ENCODE measurements at places on chromosomes 2 and 18.

- no peak for DNase-seq
Measured at GRCh38 chr2:96546321-96546720, 9.8 kb downstream of the ARID5A start.

DNA sequence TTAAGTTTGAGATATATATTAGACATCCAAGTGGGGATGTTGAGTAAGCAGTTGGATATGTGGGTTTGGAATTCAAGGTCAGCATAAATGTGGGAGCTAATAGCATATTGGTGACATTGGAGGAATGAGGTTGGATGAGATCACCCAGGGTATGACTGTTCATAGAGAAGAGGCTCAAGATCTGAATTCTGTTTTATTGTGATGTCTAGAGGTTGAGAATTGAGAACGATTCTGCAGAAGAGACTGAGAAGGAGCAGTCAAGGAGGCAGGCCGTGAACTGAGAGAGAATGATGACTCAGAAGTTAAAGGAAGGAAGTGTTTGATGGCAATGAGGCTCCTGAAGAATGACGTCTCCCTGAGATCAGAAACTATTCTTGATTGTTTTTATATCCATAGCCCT is 5.9 kb downstream of the SERPINB11 start:
- no peak for DNase-seq

GRCh38 chr2:180955101-180955500 is 25.3 kb upstream of the UBE2E3 start:
- no peak for DNase-seq

GRCh38 chr2:233084488-233084887 is 24.3 kb downstream of the INPP5D start:
- DNase-seq: no peak

DNA sequence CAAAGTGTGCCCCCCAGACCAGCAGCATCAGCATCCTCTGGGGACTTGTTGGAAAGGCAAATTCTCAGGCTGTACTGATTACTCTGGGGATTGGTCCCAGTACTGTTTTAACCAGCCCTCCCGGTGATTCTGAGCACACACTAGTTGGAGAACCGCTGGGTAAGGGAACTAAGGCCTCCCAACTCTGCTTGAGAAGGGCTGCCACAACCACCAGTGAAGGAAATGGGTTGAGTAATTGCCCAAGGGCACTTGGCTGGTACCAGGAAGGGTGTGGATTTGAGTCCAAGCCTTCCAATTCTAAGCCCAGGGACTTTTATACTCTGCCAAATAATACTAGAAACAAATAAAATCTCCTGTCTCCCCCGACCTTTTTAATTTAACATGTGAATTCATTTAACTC is 219.9 kb downstream of the SETBP1 start:
- no peak for DNase-seq

GRCh38 chr2:221377066-221377465 is 195.0 kb downstream of the EPHA4 start:
- DNase-seq: no peak

DNA sequence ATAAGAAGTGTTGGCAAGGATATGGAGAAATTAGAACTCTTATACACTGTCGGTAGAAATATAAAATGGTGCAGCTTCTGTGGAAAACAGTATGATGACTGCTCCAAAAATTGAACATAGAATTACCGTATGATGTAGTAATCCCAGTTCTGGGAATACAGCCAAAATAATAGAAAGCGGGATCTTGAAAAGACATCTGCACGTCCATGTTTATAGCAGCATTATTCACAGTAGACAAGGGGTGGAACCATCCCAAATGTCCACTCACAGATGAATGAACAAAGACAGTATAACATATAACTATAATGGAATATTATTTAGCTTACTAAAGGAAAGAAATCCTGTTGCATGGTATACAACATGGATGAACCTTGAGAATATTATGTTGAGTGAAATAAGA is 257.7 kb downstream of the TDRD15 start:
- DNase-seq: no peak

DNA sequence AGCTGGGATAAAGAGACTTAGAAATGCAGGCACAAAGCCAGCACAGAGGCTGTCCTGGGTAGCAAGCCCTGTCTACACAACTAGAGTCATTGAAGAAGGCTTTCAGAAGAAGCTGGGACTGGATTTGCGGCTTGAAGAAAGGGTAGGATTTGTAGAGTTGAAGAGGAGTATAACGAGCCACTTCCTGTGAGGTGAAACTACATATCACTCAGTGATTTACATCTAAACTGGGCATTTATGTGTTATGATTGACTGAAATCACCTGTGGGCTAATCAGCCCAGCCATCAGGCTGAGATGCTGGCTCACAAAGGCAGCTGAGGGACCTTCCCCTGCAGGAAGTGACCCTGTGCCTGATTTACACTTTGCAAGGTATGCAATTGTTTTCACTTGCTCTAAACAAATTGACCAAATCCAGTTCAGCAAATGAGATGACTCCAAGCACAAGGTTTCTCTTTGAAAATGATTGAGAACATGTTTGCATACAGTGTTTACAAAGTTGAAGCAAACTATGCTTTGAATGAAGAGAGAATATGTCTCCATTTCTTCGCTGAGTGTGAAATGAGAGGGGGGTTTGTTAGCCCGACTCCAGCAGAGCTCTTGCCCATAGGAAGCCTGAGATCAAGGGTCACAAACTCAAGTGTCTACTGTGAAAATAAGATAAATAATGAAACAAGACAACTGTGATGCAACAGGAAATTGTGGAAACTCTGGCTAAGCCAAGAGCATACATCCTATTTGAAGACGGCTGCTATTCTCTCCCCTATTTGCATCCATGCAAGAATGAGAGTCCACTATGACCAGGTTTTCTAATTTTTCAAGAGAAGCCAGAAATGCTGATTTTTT is 69.3 kb upstream of the HK2 start:
- no peak for DNase-seq

- no peak for DNase-seq
Measured at GRCh38 chr18:26803643-26804042, 61.9 kb downstream of the AQP4 start.

- peak; percentile 41 for DNase-seq
Measured at GRCh38 chr2:230824406-230824978, 40.2 kb upstream of the ITM2C start.

GRCh38 chr2:38406597-38407110 is 29.6 kb upstream of the ATL2 start:
- no peak for DNase-seq

- no peak for DNase-seq
Measured at GRCh38 chr18:57431002-57431382, 4.2 kb upstream of the ONECUT2 start.

DNA sequence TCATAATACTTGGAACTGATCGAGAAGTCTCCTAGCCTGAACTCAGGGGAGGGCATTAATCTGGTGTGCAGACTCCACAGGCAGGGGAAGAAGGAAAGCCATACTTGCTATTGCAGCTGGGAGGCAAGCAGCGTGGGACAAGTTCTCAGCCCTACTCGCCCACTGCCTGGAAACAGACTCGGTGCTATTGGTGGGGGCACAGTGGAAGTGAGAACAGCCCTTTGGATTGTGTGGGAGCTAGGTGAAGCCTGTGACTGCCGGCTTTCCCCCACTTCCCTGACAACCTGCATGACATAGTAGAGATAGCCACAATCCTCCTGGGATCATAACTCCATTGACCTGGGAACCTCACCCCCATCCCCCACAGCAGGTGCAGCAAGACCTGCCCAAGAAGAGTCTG is 301.3 kb downstream of the RIT2 start:
- DNase-seq: no peak

- DNase-seq: no peak
Measured at GRCh38 chr18:76967721-76968472, 145.5 kb downstream of the ZNF236 start.

GRCh38 chr2:43361286-43361685 is 134.9 kb upstream of the ZFP36L2 start:
- no peak for DNase-seq

DNA sequence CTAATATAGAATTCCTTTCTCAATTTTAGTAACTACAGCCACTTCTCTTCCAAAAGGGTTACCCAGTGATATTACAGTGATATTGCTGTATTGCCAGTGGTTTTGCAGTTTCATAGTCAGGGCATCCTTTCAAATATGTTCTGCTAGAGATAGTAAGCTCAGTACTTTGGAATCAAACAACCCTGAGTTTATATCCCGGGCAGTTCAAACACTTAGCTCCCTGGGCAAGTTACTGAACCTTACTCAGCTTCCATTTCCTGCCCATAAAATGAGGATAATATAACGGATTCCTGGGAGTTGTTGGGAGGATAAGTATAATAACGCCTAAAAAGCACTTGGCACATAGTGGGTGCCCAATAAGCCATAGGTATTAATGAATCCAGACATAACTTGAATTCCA is 212.6 kb upstream of the PARD3B start:
- DNase-seq: no peak

GRCh38 chr2:190354003-190354690 is 10.8 kb downstream of the INPP1 start:
- DNase-seq: no peak

DNA sequence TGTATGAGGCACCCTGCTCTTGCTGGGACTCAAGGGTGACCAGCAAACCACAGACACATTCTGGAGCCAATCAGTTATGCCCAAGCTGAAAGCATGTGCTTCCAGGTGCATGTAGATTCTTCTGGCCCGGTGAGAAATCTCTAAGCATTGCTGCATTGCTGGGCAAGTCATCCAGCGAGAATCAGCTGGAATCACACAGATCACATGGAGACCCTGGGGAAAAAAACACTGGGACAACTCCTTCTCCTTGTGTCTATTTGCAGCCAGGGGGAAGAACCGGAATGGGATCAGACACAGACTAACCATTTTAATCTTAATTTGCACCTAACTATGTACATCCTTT is 119.7 kb upstream of the KLF7 start:
- no peak for DNase-seq

GRCh38 chr18:2135309-2135708 is 436.0 kb downstream of the METTL4 start:
- no peak for DNase-seq

DNA sequence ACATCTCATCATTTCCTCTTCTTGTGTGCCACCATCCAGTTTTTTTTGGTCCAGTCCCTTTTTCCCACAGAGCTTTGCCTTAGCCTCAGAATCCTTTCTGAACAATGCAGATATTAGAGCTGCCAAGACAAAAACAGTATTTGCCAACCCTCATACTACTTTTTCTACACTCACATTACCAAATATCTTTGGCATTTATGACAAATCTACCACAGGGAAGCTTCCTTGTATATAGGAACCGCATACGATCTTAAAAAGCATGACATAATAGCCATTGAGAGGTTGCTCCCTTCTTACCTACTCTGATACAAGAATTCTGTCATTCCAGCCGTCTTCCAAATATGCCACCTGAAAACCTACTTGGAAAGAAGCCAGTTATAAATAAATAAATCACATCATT is 9.4 kb downstream of the ZNF24 start:
- no peak for DNase-seq

GRCh38 chr18:21179590-21180220 is 62.3 kb upstream of the GREB1L start:
- no peak for DNase-seq

DNA sequence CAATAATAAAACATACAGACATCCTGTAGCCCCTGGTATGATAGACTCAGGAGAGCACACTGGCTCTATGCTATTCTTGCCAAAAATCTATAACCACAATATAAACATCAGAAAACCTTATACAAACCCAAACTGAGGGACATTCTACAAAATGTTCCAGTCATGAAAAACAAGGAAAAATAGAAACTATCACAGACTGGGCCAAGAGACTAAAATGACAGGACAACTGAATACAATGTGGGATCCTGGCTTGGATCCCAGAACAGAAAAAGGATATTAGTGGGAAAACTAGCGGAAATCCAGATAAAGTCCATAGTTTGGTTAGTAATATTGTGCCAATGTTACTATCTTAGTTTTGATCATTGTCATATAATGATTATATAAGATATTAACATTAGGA is 29.6 kb upstream of the EPAS1 start:
- no peak for DNase-seq

- no peak for DNase-seq
Measured at GRCh38 chr2:222320436-222321395, 21.9 kb upstream of the PAX3 start.

DNA sequence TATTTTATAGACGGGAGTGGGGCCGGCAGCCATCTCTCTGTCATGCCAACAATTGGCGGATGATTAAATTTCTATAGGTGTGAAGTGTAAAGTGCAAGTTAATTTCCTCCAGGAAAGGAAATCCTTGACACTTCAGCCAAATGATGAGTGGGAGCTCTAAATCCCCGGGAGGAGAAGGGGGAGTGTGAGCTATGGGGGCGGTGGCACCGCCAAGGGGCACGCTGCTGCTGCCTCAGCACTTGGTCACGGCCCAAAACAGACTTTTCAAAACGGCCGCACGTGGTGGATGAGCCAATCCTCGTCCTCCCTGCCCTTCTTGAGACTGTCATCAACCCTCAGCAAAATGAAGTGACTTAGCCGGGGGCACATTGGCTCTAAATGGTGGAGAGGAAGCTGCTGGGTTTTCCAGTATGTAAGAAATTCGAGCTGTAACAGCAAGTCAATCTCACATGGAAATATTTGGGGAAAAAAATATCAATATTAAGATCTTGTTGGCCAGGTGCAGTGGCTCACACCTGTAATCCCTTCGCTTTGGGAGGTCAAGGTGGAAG is 200.8 kb downstream of the TFCP2L1 start:
- no peak for DNase-seq

GRCh38 chr18:58188996-58189395 is 145.0 kb downstream of the NEDD4L start:
- DNase-seq: no peak

- no peak for DNase-seq
Measured at GRCh38 chr2:1648241-1649102, 95.8 kb downstream of the PXDN start.

DNA sequence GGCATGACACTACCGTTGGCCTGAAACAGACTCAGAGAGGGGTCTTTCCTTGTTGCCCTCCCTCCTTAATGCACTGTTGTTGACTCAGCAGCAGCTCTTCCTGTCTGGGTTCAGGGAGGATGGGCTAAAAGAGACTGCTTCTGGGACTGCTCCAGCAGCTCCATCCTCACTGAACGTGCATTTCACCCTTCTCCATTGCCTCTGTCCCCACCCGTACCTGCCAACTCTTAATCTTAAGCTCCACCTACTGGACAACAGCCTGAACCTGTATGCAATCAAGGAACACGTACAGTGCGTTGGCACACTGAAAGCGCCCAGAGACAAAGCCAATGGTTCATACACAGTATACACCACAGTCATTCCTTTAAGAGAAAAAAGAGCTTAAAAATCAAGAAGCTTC is 230.8 kb upstream of the RAB6C start:
- DNase-seq: peak; percentile 49

Data from LNCaP clone FGC (cell line).